ENCODE measurements at places on chromosomes 13 and 19. TPM values are rescaled to one million over a fixed set of nuclear protein-coding genes. Genes with fewer than 3 reads are reported as not detected.

Gene PODNL1
- total RNA-seq = 3.0 TPM

Gene ETV2
- total RNA-seq = 0.38 TPM

DNA sequence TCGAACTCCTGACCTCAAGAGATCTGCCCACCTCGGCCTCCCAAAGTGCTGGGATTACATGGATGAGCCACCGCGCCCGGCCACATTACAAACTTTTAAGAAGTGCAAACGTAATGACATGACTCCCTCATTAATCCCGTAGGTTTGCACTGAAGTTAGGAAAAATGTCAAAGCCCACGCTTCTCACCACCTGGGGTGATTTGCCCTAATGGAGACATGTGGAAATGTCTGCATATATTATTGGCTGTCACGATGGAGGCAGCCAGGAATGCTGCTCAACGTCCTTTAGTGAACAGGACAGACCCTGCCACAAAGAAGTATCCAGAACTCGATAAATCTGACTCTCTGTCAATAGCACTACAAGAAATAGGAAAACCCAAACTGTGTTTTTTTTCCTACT lies 21.0 kb downstream of the NLRP9 start:
- H3K36me3 ChIP-seq = no peaks in the 10 kb centered on the region
- DNase-seq = no peak
- H3K27me3 ChIP-seq = no peaks in the 10 kb centered on the region
- no peaks in the 10 kb centered on the region for H3K4me1 ChIP-seq
- no peak overlapping the region for H3K4me3 ChIP-seq
- H3K27ac ChIP-seq = no peak overlapping the region

GRCh38 chr13:99153219-99153618 lies 47.4 kb upstream of the UBAC2 start:
- H3K27me3 ChIP-seq = no peaks in the 10 kb centered on the region
- H3K27ac ChIP-seq = no peak overlapping the region
- no peak for DNase-seq
- no peak overlapping the region for H3K4me3 ChIP-seq
- no peaks in the 10 kb centered on the region for H3K4me1 ChIP-seq
- H3K36me3 ChIP-seq = no peaks in the 10 kb centered on the region

- no peaks in the 10 kb centered on the region for H3K36me3 ChIP-seq
- peak; percentile 64 for DNase-seq
- peak overlapping the region; percentile 11 for H3K27ac ChIP-seq
These were observed 581 bp downstream of the RCBTB1 start for GRCh38 chr13:49584771-49585182.

DNA sequence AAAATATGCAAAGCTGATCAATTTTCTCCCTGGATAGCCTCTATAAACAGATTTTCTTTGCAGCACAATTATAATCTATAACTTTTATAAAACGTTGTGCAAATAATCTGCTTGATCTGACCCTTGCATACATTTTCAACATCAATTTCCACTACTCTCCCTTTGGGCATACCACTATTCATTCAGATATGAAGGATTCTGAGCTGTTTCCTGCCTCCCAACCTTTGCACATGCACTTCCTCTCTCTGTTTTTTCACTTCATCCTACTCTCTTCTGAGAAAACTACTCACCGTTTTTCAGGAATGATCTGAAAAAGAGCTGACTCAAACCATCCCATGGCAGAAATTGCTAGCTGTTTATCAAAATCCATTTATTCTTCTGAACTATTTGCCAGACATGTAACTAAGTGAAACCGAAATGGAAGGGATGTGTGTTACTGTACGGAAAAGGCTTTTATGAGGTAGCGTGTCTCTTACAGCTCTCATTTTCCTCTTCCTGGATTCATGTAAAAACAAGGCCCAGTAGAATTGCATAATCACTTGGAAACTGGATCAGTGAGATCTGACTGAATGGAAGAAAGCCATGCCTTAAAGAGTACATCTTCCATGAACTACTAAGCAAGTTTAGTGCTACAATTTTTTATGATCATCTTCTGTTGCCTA lies 1447.3 kb upstream of the MIR17HG start:
- H3K27ac ChIP-seq = no peak overlapping the region
- no peak overlapping the region for H3K4me3 ChIP-seq
- no peaks in the 10 kb centered on the region for H3K27me3 ChIP-seq
- H3K4me1 ChIP-seq = no peaks in the 10 kb centered on the region

DNA sequence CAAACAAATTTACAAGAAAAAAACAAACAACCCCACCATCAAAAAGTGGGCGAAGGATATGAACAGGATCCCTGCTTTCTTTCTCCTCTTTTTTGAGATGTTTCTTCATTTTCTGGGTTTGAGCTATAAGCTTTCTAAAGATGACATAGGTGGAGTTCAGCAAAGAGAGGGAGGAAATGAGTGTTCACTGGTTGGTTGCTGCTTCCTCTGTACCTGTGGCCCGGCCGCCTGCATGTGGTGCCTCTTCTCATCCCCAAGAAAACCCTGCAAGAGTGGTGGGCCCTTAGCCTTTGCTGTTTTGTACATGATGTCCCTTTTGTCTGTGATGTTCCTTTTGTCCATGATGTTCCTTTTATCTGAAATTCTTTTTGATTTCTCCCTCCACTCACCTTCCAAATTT lies 178.4 kb upstream of the SERP2 start:
- H3K4me3 ChIP-seq = no peak overlapping the region
- no peaks in the 10 kb centered on the region for H3K36me3 ChIP-seq
- no peaks in the 10 kb centered on the region for H3K4me1 ChIP-seq
- DNase-seq = no peak
- no peak overlapping the region for H3K27ac ChIP-seq

DNA sequence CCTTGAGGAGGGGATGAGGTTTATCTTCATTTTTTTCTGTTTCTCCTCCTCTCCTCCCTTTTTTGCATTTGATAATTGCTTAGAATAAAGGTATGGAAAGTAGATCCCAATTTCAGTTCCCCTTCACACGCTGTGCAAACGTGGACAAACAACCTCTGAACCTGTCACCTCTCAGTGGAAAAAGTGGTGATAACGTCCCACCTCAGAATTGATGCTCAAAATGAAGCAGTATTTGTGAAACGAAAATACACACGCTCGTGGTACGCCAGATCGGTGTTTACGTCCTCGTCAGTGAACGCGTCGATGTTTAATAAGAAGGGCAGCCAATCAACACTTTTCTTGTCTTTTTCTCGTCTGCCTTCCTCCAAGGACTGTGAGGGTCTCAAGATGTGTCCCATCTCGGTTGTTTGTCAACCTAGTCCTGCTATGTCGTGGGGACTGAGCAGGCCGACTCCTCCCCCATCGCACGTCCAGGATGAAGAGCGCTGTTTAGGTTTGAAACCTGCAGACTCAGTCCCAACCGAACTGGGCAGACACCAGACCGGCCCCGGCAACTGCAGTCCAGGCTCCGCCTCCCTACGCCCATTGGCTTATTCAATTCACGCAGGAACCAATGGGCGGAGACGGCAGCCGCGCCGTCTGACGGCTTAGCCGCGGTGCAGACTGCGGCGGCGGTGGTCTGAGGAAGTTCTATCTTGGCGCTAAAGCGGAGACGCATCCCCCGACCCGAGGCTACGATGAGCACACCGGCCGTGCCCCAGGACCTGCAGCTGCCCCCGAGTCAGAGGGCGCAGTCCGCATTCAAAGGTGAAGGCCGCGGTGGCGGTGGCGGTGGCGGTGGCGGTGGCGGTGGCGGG lies at the start of gene CKAP2:
CKAP2 (plus strand) TSS at position 659 of the 857 bp plus-strand sequence; CDS start at position 738, 79 bp downstream.
- peak within 1 kb of the TSS; percentile 79 for H3K27ac ChIP-seq
- no peaks in the 10 kb centered on the region for H3K27me3 ChIP-seq
- peak; percentile 97 for DNase-seq
- H3K4me3 ChIP-seq = peak within 1 kb of the TSS; percentile 94
- H3K4me1 ChIP-seq = peaks cover 4% of the 10 kb centered on the region

Data from kidney (tissue), 22 donors.